ENCODE measurements at places on chromosomes 7 and 10.

- no peak for DNase-seq
Observed at GRCh38 chr7:53604201-53604600, 568.8 kb downstream of the POM121L12 start.

GRCh38 chr10:92003258-92003657 is 79.7 kb downstream of the BTAF1 start:
- DNase-seq = no peak

- no peak for DNase-seq
Observed at GRCh38 chr7:135828604-135829003, 80.0 kb upstream of the FAM180A start.

DNA sequence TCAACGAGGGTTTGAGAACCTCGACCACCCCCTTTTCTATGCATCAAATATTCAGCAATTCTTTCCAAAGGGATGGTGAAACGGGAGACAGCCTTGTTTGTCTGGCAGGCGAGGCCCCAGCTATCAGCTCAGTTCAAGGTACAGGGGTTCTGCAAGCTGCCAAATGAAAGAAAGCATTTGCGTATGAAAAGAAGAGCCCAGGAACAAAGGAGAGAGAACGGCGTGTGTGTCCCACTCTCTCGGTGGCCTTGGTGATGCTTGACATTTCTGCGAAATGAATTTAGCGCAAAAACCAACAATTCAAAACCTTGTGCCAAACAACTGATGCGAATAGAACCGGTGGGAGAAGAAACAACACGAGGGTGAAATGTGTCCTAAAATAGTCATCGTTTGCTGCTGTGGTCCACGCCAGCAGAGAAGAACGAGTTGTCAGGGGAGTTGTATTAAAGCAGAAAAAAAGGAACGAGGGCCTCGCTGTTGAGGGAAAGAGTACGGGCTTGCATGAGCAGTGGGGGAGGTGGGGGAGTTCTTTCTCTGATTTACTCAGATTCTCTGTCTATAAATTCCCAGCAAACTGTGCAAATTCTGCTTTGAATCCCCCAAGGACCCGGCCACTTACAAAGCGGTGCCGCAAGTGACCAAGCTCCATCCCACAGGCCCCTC is 97.7 kb downstream of the TMEM130 start:
- no peak for DNase-seq

DNA sequence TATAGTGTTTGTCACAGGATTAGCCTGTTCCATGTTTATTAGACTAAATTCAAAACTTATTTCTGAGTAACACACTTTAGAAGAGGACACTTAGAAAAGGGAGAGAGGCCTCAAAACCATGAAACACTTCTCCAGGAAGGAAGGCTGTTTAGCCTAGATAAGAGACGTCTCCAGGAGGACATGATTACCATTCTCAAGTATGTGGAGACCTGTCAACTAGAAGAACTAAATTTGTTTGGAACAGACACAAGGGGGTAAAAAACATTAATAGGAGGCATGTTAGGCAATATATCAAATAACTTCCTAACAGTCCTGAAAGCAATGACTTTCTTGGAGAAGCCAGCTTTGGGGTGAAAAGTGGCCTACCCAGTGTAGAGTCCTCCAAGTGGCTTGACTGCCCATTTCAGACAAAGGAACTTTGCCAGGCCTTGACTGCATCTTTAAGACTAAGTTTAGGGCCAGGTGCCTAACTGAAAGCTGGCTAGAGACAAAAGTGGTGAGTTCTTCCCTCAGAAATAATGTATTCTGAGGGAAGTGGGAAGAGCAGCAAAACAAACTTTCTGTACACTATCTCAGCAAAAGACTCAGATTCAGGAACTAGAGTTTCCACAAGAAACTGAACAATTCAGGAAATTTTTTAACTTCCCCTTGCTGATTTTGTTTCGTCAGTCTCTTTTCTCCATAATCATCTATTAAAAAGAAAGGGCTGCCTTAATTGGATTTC is 11.8 kb downstream of the NCOA4 start:
- no peak for DNase-seq

DNA sequence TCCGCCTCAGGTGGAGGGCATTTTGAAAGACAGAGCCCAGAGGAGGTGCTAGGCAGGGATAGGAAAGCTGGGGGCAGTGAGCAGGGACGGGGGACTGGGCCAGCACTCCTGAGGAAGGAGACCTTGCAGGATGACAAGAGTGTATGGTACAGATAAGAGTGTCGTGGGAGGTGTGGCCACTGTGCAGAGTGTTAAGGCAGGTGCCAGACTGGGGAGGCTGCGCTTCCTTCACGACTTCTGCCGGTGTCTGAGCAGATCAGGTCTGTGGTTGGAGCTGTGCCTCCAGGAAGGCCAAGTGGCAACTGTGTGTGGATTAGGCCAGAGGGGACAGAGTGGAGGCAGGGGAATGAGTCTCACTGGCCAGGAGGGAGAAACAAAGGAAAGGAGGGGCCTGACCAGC is 161.7 kb downstream of the HIBADH start:
- DNase-seq = no peak

GRCh38 chr7:117123311-117123926 is 170.1 kb downstream of the ST7 start:
- DNase-seq = no peak

- DNase-seq = no peak
Observed at GRCh38 chr10:109647627-109648026, 275.7 kb downstream of the XPNPEP1 start.

GRCh38 chr7:148598351-148598750 is 7.8 kb downstream of the C7orf33 start:
- DNase-seq = no peak

- DNase-seq = no peak
Observed at GRCh38 chr7:17289074-17289645, 9.3 kb upstream of the AHR start.

DNA sequence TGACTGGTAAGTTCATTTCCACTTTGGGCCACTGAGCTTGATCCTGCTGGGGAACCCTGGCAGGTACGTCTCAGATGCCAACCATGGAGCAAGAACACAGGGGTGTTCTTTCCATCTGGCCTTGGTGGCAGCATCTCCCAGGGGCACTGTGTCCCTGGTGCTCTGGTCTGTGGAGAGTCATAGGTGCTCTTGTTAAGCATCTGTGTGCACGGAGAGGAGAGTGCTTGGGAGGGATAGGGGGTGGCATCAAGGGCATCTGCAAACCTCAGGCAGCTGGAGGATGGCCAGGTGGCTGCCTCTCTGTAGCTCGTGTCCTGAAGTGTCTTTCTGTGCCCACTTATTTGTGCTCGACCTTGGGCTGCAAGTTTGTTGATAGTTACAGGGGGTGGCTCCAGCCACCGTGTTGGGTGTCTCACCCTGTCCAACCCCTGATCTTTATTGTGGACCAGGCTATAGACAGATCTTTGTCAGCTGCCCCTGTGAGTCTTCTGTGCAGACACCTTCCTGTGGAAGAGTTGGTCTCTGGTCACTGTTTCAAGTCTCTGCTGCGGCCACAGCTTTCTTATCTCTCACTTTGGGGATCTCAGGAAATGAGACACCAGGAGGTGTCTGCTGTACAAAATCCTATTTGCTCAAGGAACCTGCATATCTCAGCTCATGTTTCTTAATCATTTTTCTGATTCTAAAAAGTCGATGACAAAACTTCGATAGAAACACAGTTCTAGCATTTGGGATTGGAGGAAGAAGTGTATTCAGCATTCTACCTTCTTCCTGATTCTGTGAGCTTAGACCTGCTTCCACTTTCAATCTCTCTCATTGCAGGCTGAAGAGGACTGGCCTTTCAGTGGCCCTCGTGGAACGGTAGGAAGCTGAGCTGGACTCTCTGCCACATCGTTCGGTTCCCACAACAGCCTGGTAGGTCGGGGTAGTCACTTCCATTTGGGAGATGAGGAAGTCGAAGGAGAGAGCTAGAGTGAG is 17.2 kb upstream of the GIMAP8 start:
- no peak for DNase-seq

DNA sequence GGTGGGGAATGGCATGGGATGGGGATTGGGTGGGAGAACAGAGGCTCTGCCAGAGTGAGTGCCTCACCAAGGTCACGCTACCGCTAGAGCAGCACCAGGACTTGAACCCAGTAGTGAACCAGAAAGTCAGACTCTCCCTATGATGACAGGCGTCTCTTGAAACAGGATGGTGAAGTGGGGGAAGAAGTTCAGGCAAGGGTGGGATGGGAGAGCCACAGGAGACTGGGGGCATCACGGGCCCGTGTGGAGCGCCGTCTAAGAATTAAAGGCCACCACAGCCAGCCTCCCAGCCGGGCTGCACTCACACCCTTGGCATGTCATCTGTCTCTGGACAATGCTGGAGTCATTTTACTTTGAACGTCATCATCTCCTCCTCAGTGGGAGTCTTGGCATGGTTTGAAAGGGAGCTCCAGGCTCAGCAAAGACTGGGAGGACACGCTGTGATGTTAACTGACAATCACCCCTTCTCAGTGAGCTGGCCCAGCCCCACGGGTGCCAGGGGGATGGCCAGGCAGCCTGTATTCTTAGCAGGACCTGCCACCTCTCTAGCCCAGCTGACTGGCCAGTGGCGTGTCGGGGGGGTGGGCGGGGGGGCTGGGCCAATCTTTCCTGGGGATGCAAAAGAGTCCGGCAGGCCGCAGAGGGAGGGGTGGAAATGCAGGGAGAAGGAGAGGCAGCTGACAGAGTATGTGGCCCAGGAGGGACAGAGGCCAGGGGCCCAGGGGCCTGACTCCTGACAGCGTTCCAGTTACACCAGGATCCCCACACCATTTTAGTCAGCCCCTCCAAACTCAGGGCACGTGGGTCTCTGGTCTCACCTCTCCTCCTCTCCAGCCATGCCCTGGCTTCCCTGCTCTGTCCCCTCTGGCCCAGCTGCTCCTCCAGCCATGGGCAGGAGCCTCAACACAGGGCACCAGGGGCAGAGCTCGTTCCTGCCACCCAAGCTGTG is 96.2 kb downstream of the VOPP1 start:
- no peak for DNase-seq

DNA sequence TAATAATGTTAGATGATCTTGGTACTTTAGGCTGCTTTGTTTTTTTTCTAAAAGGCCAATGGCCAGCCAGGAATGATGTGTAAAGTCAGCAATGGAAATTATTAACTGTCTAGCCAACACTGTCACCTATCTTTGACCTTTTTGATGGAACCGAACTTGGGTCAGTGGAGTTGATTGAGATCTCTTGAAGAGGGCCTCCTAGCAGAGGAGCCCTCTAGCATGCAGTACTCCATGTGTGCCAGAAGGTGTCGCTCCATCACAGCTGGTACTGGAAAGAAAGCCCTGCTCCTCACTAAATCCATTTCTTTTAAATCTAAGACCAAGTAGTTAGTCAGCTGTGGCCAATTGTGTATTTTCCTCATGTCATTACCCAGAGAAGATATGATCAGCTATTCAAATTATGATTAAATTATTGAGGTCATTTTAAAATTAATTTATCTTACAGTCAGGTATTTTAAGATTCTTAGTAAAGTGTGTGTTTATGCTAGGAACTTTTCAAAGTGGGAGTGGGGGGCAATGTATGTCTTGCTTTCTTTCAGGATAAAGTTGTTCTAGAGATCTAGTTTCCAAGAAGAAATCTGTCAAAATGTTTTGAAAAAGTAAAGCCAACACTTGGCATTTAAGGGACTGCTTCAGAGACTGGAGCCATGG is 33.1 kb upstream of the CROT start:
- peak; percentile 71 for DNase-seq

DNA sequence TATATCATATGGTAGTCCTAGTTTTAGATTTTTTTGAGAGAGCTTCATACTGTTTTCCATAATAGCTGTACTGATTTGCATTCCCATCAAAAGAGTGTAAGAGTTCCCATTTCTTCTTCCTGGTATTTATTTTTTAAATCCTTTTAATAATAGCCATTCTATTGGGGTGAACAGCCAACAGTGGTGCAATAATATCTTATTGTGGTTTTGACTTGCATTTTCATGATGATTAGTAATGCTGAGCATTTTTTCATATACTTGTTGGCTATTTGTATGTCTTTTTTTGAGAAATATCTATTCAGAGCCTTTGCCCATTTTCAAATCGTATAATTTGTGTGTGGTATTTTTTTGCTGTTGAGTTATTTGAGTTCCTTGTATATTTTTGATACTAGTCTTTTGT is 167.4 kb downstream of the FZD1 start:
- no peak for DNase-seq

GRCh38 chr7:45365341-45365740 is 207.8 kb downstream of the RAMP3 start:
- DNase-seq = no peak

DNA sequence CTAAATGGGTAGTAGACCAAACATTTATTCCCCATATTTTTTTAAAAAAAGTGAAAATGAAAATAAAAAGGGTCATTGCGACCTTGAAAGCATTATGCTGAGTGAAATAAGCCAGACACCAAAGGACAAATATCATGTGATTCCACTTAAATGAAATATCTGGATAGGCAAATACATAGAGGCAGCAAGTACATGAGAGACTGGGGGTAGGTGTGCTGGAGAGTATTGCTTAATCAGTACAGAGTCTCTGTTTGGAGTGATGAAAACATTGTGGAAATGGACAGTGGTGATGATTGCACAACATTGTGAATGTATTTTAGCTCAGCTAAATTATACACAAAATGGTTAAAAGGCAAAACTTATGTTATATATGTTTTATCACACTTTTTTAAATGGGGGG is 169.4 kb downstream of the AKR1D1 start:
- DNase-seq = no peak

DNA sequence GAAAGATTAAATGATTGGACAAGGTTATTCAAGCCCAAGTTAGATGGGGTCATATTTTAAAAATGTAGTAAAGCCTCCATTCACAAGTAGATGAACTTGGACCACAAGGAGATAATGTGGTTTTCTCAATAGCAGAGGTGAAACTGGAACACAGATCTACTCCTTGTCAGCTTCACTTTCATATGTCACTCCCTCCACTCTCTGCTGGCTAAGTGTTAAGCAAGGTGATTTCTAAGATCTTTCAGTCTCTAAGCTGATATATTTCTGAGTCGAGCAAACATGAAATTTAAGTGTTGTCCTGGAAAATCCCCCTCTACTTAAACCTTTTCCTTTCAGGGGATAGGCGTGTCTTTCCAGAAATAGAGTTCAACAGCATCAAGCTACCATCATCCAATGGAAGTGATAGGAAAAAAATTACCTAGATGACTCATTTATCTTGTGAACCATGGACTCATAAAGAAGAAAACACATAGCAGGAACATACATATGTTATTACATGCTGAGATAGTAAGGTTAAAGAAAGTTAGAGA is 275.0 kb downstream of the PTEN start:
- DNase-seq = no peak

GRCh38 chr10:35774109-35774508 is 132.0 kb upstream of the FZD8 start:
- DNase-seq = no peak

DNA sequence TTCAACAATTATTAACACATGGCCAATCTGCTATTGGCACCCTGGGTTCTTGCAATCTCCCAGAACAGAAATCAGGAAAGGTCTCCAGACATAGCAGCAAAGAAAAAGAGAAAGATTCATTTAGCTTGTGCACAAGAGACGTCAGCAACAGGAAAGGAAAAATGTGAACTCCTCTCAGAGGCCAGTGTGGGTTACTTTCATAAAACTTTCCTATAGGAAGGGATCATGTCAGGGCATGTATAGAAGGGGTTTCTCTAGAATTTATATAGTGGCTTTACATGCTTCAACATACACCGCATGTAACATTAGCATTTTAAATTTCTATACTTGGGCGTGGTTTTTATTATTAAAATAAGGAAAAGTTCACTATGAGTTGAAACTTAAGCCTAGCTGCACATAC is 725.1 kb downstream of the SORCS1 start:
- no peak for DNase-seq
